Stimulated activated CD4-positive, alpha-beta T cell treated with anti-CD3 and anti-CD28 coated beads, Interleukin-12 subunit alpha, Interleukin-12 subunit beta, amount 100 ng/mL, for 48 hours (primary cell): ENCODE measurements at places on chromosomes 12 and 14.

- no peak for DNase-seq
These were observed 30.2 kb upstream of the ATF1 start for GRCh38 chr12:50733706-50734105.

GRCh38 chr12:92210071-92210470 is 64.4 kb upstream of the BTG1 start:
- no peak for DNase-seq

- no peak for DNase-seq
These were observed 154.0 kb upstream of the LMNTD1 start for GRCh38 chr12:25707056-25707455.

GRCh38 chr14:44339231-44339630 is 167.9 kb downstream of the FSCB start:
- DNase-seq: no peak

GRCh38 chr12:130041983-130042812 is 120.1 kb upstream of the FZD10 start:
- DNase-seq: peak; percentile 39

DNA sequence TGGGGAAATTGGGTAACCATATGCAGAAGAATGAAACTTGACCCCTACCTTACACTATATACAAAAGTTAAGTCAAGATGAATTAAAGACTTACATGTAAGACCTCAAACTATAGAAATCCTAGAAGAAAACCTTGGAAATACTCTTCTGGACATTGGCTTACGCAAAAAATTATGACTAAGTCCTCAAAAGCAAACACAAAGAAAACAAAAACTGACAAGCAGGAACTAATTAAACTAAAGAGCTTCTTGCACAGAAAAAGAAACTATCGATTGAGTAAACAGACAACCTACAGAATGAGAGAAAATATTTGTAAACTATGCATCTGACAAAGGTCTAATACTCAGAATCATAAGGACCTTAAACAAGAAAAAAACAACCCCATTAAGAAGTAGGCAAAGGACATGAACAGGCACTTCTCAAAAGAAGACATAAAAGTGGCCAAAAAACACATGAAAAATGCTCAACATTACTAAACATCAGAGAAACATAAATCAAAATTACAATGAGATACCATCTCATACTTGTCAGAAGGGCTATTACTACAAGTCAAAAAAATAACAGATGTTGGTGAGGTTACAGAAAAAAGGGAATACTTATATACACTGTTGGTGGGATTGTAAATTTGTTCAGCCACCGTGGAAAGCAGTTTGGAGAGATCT is 37.0 kb upstream of the CFAP54 start:
- DNase-seq: no peak

GRCh38 chr12:113071135-113072112 is 14.9 kb downstream of the DTX1 start:
- DNase-seq: no peak

- DNase-seq: no peak
These were observed 377 bp upstream of the BCL7A start for GRCh38 chr12:122021193-122021821.

- DNase-seq: no peak
These were observed 113.7 kb upstream of the MYF6 start for GRCh38 chr12:80593766-80594165.

GRCh38 chr14:22155571-22155970 is 433.5 kb downstream of the DAD1 start:
- DNase-seq: no peak
